ENCODE measurements at places on chromosomes 1 and 21.

DNA sequence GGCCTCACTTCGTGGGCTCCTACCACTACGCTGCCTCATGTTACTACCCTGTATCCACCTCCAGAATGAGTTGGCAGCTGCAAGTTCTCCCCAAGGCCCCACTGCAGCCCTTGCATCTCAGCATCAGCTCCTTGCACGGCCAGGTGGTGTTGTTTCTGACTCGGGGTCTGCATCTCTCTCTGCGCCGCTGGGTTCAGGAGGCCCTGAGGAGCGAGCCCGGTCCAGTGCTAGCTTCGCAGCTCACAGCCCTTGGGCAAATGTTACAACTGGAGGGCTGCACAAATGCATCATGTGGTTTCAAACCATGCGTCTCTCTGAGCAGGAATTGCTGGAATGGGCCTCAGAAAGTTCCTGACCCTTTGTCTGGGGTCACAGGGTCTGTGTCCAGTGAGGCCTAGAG lies 3.2 kb upstream of the CLDN14 start:
- DNase-seq: no peak

DNA sequence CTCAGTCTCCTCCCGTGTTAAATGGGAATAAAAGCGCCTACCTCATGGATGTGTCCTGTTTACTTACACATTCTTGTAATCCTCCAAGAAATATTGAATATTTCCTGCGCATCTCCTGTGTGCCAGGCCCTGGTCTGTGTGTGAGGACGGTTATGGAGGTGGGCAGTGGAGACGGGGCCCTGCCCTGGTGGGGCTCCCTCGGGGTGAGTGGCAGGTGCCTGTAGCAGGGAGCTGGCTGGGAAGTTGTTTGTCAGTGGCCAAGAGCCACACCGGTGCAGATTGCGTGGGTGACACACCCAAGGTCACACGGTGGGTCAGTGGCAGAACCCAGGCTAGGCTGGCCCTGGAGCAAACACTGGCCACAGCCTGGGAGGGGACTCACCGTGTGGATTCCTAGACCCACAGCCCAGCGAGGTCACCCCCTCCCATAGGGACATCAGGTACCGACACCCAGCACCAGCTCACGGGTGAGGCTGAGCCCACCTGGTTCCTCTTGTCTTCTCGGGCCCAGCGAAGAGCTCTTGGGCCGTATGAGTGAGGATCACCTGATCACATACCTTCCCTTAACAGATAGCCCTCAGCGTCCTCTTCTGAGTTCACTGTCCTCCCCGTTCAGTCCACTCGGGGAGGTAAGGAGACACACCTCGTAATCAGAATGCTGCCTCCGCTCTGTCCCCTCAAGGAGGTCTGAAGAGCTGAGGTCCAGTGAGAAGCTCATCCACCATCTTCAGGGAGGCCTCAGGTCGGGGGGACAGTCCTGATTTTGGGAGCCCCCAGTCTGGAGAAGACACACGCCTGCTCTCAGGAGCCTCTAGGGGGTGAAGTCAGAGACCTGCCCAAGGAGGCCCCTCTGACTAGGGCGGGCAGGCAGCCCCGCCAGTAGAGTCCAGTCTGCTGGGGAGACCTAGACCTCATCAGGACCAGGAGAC lies 349.6 kb downstream of the MATN1 start:
- no peak for DNase-seq

DNA sequence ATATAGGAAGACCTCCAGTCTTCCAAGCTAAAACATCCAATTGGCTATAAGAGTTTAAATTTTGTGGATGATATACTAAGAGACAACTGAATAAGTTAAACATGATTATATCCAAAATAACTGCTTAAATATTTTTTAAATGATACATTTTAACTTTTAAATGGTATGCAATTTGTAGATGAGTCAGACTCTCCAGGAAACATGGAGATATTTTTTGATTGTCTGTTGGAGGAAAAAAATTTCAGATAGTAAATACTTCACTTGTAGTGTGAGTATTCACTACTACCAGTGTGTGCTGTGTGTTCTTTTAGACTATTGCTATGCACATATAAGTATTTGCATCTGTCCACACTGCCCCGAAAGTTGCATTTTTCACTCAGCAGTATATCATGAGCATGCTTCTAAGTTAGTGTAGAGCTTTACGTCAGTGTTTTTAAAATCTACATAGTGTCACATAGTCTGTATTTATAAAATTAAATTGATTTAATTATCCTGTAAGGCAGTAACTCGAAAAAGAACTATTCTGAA lies 91.1 kb downstream of the USP25 start:
- no peak for DNase-seq

GRCh38 chr21:34615487-34615814 lies 538 bp upstream of the RCAN1 start:
- DNase-seq: no peak

- DNase-seq: no peak
Measured at GRCh38 chr1:18874600-18874999, 15.1 kb upstream of the TAS1R2 start.

DNA sequence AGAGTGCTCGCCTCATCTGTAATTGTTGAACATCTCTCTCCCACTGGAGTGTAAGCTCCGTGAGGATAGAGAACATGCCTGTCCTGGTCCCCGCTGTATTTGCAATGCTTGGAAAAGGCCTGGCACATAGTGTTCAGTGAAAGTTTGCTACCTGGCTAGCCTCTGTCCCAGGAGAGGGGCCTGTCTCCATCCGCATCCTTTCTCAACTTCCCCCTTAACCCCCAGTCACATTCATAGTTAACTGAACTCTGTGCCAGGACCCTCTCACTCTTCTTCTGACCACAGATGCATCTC lies 15.2 kb downstream of the SPOCD1 start:
- no peak for DNase-seq

DNA sequence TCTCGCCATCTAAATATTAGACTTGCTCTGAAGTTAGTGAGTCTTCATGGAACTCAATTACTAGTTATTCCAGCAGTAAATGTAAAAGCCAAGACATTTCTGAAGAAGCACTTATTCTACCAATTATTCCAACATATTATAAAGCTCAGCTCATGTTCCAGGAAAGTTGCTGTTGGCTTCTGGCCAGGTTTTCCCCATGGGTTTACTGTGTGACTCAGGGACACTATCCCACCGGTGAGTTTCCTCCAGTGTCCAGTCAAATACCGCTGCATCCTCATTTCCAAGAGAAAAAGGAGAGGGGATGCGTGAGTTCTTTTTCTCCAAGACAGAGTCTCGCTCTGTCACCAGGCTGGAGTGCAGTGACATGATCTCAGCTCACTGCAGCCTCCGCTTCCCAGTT lies 9.2 kb upstream of the HHIPL2 start:
- no peak for DNase-seq

- DNase-seq: no peak
Measured at GRCh38 chr1:209158851-209159250, 424.7 kb upstream of the CAMK1G start.

DNA sequence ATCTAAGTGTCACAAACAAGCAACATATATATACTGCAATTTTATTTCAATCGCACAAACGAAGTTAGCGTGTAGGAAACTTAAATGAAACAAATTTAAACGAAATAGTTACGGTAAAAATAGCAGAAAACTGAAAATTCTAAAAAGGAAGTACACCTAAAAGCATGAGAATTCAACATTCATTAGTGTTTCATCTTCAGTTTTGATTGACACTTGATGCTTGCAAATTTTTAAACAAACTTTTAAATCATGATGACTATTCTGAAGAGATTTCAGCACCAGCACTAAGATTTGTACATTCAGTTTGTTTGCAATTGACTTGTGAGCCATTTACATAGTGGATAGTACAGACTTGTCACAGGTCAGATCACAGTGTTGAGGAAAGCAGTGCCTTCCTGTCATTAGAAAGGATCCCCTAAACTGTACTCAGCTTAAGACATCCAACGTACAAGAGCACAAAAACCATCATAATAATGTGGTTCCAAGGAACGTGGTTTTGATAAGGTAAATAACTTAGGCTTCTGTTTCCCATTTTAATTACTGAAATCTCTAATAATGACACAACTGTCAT lies 67.0 kb upstream of the LBR start:
- no peak for DNase-seq

DNA sequence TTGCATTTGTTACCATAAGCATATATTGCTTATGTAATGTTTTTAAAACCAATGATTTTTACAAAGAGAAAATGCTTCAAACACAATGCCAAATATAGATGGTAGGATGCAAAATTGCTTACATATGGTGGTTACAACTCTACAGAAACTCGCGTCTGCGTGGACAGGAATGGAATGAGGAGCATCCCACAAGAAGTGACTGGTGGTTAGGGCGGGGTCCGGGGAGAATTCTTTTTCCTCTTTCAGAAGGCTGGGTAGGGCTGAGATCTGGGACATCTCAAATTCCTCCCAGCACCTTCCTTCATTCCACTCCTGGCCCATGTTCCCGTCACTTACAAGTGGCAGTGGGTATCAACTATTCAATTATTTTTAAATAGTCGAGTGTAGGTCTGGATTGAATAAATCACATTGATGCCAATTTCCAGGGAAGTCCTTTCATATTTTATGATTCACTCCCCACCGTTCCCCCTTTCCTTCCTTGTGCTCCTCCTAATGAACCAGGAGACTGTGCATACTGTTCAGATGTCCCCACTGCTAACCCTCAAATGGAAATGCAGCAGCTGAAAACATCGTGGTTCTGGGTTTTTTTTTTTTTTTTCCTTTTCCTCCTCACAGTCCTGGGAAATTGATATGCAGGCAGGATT lies 174.5 kb upstream of the POU3F1 start:
- DNase-seq: peak; percentile 85

- no peak for DNase-seq
Measured at GRCh38 chr1:221294242-221294641, 415.0 kb downstream of the HLX start.

GRCh38 chr1:19044471-19044870 lies 88.0 kb upstream of the IFFO2 start:
- no peak for DNase-seq

DNA sequence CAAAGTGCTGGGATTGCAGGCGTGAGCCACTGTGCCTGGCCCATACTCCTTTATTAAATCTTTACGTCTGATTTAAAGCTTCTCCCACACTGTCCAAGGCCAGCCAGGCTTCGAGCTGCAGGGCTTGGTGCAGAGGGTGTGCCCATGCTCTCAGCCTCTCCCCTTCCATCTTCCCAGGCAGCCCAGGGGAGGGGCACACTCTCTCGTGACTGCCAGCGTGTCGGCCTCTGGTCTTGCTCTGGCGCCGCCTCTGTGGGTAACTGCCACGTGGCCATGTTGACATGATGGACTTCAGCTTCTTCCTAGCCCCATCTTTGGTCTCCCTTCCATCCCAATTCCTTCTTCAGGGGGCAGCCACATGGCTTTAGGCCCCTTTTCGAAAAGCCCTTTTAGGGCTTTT lies 4.7 kb downstream of the GPR137B start:
- DNase-seq: no peak

DNA sequence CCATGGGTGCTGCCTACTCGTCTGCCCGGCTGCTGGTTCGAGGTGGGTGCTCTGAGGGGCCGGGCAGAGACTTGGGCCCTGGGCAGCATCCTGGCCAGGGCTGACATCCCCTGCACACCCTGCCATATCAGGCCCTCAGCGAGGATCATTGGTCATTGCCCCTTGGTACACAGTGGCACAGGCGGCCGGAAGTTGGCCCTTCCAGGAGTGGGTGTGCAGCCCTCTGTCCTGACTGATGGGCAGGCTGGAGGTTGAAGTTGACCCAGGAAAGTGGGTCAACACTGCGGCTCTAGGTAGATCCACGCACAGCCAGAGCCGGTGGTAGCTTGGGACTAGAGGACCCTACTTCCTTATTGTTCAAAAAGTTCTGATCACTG lies 72.9 kb downstream of the TRIM11 start:
- no peak for DNase-seq

DNA sequence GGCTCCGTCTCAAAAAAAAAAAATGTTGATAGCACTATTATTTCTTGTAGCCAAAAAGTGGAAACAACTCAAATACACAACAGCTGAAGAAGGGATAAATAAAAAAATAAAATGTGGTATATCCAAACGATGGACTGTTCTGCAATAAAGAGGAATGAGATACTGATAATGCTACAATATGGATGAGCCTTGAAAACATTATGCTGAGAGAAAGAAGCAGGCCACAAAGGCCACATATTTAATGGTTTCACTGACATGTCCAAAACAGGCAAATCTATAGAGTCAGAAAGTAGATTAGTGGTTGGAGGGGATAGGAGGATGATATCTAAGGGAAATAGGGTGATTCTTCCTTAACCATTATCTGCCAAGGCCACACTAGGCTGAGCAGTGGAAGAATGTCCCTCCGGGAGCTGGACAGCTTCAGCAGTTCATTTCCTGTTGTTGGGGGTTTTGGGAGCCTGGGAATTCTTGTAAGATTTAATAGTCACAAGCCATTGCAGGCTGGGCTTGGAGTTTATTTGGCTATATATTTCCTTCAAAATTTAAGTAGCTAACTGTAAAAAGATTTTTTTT lies 53.5 kb downstream of the ST3GAL3 start:
- DNase-seq: no peak

- no peak for DNase-seq
Measured at GRCh38 chr21:45016406-45017038, 57.9 kb upstream of the ADARB1 start.

DNA sequence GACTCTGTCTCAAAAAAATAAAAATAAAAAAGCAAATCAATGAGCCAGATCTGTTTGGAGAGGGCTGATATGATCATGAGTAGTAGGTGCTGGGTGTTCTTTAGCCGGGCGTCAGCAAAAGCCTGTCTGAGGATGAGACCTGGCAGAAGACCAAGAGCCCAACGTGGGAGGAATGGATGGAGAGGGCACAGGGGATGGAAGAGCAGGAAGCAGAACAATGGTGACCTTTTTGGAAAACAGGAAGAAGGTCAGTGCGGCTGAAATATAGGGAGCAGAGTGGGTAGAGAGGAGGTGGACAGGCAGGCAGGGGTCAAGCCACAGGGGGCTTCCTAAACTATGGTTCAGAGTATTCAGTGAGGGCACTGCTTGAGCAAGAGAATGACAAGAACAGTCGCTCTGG lies 30.9 kb downstream of the VWA5B1 start:
- DNase-seq: no peak

- DNase-seq: no peak
Measured at GRCh38 chr1:3712573-3713535, 39.4 kb upstream of the CCDC27 start.

DNA sequence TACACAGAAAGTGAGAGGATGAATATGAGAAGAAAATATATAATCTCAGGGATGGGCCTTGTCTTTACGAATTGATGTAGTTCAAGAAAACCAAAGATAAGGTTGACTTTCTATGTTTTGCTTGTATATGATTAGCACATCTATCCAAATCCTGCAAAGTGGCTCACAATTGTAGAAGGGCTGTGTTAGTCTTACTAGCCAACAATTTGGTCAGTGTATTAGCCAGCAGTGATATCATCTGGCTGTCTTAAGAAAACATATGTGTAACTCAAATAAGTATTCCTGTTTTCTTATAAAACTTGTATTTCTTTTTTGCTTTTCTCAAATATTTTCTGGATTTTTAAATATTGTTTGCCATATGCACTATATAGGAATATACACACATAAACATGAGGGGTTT lies 5.5 kb downstream of the SDCCAG8 start:
- no peak for DNase-seq

- no peak for DNase-seq
Measured at GRCh38 chr1:213295860-213296259, 244.8 kb downstream of the RPS6KC1 start.

DNA sequence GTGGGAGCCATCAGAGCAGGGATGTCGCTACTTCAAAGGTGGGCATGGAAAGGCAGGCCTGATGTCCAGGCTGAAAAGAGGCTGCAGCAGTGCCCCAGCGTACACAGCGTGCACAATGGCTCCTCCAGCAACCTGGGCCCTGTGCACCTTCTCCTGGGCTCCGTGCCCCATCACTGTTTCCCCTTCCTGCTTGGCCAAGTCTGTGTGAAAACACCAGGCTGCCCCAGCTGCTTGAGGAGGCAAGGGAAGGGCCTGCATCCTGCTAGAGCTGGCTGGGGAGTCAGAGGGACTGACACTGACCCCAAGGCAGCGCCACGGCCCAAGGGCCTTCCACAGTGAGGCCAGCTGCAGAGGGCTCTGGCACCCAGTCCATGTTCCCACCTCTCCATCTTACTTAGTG lies 33.4 kb downstream of the SDC3 start:
- no peak for DNase-seq

All from HS-27A (cell line).